ENCODE measurements at places on chromosomes 7 and 10.

DNA sequence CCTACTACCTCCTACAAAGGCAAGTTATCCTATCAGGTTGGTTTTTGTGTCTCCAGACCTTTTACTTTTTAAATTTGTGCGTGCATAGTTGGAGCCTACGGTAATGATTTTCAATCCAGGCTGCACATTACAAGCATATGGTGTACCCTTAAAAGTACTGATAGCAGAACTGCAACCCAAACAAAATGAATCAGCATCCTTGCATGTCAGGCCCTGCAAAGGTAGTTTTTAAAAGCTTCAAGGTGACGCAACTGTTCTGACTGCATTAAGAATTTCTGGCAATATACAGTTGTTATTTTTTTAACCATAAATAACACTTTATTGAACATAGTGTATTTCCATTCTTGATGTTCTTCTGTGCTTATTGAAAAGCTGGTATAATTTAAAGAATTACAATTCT is 28.9 kb downstream of the GNAT3 start:
- DNase-seq: no peak

DNA sequence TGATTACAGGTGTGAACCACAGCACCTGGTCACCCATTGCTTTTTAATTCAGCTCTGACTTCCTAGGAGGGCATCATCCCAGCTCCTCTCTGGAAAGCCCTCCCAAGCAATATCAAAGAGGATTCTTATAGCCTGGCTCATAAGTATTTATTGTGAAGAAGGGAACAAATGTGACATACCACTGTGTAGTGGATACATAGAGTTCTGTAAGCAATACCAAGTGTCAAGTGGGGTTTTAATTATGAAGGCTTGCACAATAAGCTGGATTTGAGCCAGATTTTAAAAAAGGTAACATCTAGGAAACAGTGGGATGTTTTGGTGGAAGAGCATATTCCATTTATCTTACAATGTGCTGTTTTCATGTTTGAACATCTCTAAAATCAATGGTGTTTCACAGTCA is 19.0 kb upstream of the PRTFDC1 start:
- no peak for DNase-seq

- no peak for DNase-seq
These were observed 38.9 kb downstream of the FAM20C start for GRCh38 chr7:231030-231857.

- DNase-seq: no peak
These were observed 1211.6 kb upstream of the LRRN3 start for GRCh38 chr7:109879287-109879828.

- no peak for DNase-seq
These were observed 33.2 kb upstream of the DNAAF5 start for GRCh38 chr7:693280-693679.

DNA sequence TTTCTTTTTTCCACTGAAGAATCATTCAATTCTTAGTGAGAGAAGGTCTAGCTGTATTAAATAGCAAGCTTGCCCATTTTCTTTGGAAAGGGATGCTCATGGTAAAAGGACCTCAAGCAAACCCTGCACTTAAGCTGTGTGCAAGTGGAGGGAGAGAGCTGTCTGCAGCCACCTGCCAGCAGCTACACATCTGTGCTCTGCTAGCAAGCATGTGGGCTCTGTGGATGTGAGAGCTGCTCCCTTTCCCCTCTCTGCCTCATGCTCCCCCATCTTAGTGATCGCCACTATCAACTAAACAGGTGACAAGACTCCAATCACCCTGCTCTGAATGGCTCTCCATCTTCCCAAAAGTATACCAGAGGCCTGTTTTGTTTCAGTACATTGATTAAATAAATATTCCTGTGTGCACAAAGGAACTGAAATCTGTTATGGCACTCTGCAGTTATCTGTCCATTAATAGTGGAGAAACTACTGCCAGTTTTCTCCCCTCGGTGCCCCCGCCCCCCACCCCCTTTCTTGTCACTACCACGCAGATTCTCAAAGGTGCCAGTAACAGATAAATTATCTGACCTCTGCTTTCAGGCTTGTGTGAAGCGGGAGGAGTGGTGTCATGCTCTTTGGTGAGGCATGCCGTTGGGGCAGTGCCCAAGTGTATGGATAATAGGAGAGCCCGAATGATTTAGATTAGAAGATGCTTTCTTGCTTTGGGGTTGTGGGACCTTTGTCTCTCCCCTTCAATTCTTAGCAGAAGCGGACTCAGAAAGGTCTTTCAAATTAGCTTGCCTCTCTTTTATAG is 26.4 kb downstream of the AUTS2 start:
- no peak for DNase-seq
